Activated CD8-positive, alpha-beta memory T cell treated with anti-CD3 and anti-CD28 coated beads for 1 hour (primary cell): ENCODE measurements at places on chromosomes 7 and 10.

- no peak for DNase-seq
Measured at GRCh38 chr7:123440101-123440548, 94.3 kb downstream of the IQUB start.

DNA sequence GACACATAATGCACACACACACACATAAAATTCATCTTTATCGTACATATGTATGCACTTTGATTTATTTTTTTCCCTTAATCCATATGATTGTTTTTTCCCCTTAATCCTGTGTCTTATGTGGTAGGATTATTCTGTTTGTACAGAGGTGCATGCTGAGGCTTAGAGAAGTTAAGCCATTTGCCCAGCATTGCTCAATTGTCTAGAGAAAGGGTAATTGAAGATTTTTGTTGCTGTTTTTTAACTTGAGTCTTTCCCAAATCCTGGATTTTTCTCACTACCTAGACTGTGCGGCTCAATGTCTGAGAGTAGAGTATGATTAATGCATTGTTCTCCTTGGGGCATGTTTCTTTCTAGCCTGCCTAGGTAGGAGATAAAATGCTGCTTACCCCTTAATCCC is 35.0 kb downstream of the WBP1L start:
- no peak for DNase-seq

DNA sequence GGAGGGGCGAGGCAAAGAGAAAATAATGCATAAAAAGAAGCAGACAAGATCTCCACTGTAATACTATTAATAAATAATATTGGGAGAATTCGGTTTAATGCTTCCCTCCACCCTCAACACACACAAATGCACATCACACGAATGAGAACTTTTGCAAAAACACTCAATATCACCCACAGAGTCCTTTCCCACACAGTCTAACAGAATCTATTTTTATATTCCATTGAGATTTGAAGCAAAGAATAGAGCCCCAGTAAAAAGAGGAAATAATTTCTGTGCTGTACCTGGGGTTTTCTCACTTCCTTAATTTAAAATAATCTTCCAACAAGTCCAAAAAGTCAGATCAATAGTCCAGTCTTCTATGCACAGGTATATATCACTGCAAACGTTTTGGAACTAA is 17.0 kb downstream of the PIK3AP1 start:
- DNase-seq = no peak

DNA sequence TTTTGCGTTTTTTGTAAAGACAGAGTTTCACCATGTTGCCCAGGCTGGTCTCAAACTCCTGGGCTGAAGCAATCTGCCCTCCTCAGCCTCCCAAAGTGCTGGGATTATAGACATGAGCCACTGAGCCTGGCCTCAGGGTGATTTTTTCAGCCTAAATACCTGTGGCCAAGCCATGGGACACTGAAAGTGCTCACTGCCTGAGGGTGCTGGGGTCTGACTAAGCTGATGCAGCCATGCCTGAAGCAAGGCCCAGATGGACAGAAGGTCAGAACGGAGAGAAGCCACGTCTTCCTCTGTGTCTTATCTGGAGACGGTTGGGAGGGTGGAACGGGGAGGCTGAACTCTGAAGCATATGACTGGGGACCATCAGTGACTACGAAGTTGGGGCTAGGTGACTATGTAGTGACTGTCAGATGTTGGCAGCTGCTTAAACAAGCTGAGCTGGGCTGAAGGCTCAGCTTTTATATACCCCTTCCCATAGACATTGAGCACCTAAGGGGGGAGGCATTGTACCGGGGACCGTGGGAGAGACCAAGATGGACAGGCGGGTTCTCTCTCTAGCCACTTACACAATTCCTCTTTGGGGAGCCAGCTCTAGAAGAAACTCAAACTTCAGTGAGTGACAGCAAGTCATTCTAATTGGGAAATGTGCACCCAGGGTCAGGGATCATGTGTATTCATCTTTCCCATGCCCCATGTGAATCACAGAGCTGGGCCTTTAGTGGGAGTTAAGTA is 73.3 kb upstream of the HABP2 start:
- no peak for DNase-seq

- no peak for DNase-seq
Measured at GRCh38 chr10:63633677-63634487, 112.7 kb downstream of the REEP3 start.

DNA sequence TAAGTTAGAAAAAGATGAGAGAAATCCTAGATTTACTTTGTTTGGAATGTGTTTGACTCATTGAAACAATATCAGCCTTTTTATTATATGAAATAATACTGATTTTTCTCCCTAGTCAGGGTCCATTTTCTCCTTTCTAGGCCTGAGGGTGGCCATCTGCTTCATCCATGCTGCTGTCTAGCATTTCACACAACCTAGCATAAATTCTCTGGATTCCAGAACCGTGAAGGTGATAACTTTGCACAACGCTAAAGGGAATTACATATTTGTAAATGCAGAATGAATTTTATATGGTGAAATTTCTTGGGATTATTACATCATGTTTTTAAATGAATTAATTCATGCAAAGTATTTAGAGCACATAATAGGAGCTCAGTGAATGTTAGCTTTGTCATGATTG is 505.1 kb downstream of the INHBA start:
- no peak for DNase-seq

DNA sequence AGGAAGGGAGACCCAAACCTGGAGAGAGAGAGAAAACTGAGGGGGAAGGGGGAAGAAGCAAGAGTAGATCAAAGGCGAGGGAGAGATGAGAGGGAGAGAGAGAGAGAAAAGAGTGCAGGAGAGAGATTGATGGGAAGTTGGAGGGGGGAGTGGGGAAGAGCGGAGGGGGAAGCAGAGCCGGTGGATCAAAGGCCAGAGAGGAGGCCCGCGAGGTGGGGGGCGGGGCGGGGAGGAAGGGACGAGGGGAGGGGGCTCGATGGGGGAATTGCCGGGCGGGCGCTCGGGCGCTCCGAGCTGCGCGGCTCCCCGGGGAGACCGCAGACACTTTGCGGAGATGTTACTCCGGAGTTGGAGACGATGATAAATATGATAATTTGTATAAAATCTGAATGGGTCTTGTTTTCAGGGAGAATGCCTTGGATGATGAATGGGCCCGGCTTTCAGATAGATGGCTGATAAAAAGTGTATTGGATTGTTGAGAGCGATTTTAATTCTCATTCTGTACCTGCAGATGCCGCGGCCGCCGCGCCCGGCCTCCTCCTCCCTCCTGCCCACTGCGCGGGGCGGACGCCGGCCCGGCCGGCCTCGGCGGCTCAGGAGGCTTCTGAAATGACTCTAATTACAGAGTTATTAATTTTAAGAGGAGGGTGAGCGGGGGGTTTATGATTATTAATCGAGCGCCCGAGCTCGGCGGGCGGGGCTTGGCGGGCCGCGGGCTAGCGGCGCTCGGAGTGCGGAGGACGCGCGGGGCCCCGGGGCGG is 21.4 kb upstream of the PAX2 start:
- no peak for DNase-seq

- no peak for DNase-seq
Measured at GRCh38 chr10:48470115-48470892, 134.6 kb downstream of the ARHGAP22 start.

GRCh38 chr7:92751902-92752901 is 84.2 kb downstream of the CDK6 start:
- no peak for DNase-seq

- DNase-seq = no peak
Measured at GRCh38 chr7:41696323-41696916, 6.5 kb downstream of the INHBA start.

- no peak for DNase-seq
Measured at GRCh38 chr10:122140461-122140902, 130.6 kb upstream of the BTBD16 start.

GRCh38 chr7:151452680-151453325 is 12.9 kb upstream of the CRYGN start:
- no peak for DNase-seq

DNA sequence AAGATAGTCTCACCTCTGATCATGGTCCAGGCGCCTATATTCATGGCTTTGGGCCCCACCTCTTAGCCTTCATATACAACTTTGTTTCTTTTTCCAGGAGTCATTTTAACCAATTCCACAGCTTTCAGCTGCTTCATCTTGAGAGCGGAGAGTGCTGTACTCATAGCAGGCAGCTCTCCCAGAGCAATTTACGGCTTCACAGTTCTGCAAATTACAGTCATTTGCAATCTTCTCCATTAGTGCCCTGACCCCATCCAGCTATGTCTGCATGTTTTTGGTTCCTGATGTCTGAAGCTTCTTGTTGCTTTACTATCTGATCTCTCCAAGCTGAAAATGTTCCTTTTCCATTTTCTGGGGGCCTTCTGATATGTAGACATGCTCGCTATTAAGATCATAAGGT is 18.0 kb upstream of the MEST start:
- no peak for DNase-seq

DNA sequence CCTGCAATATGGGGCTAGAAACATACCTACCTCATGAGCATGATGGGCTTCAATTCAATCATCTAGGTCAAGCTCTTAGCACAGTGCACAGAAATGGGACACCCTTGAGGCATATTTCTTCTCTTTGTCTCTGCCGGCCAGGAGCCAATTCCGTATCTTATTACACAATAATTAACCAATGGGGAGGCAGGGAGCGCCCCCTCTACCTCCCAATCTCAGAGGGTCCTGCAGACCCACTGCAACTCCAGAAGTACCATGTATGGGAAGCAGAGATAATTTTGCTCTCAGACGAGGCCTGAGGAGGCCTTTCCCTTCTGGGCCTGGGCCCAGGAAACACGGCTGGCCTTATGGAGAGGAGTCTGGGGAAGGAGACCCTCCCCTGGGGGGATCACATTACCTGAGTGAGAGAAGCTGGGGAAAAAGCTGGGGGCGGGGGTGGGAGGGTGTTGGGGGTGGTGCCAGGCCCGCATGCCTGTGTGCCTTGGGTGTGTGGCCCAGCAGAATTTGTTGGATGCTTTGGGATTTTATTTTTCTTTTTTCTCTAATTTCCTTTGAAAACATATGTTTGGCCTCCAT is 155.5 kb downstream of the UBE2H start:
- DNase-seq = no peak

- DNase-seq = no peak
Measured at GRCh38 chr7:43014406-43014805, 82.2 kb downstream of the MRPL32 start.

GRCh38 chr7:151784853-151785680 is 91.8 kb downstream of the PRKAG2 start:
- no peak for DNase-seq

DNA sequence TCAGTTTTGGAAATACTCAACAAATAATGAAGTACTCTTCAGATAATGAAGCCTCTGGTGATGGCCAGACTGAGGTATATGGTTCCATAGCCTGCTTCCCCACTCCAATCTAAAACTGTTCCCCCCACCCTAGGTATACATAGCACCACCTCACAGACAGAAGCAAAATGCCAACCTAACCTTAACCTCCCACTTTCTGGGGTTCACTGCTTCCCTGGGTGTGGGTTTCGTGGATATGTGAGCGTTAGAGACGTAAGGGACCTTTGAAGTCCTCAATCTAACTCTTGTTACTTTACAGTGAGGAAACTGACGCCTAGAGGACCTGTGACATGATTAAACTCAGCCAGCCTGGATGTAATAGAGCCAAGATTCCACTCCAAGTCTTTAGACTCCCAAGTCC is 1.4 kb downstream of the RHBDD2 start:
- no peak for DNase-seq

DNA sequence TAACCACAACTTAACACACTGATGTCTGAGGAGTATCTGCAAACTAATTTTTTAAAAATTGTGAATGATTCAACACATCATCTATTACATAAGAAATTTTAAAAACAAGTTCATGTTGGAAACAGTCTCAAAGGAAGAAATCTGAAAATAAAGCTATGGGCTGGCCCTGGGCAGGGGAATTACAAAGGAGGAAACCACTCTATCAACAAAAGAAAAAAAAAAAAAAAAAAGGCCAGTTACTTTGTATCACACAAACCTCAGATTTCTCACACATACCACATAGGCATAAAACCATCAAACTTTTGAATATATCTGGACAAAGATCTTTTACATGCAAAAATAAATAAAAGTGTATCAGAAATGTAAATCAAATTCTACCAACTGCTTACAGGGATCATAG is 20.8 kb downstream of the TIAL1 start:
- DNase-seq = no peak

DNA sequence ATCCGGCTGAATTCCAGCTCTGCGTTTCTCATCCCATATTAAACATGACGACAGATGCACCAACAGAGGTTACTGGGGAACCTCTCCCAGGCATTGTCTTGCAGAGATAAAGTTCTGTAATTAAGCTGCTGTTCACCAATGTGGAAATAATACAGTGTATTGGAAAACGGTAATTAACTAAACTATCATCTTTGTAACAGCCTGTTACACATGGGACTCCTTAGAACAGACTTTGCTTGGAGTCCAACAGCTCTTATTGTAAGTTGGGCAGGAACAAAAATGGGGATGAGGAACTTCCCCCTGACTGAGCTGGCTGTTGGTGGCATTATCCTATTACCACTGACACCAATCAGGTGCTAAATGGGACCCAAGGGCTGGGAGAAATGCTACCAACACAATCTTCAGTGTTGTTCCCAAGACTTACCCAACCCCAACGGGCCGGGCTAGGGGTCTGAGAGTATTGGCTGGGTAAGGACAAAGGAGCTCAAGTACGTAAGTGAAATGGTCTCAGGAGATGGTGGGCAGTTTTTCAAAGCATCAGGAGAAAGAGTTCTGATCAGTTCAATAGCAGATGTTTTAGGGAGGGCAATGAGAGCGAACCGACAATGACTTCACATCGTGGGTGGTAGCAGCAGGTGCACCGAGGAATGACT is 759.4 kb downstream of the GRID1 start:
- DNase-seq = no peak

GRCh38 chr10:34185998-34186397 is 629.1 kb downstream of the PARD3 start:
- DNase-seq = no peak

GRCh38 chr7:12731214-12731656 is 43.8 kb downstream of the ARL4A start:
- no peak for DNase-seq

- DNase-seq = no peak
Measured at GRCh38 chr10:30556189-30556588, 73.4 kb downstream of the LYZL2 start.

DNA sequence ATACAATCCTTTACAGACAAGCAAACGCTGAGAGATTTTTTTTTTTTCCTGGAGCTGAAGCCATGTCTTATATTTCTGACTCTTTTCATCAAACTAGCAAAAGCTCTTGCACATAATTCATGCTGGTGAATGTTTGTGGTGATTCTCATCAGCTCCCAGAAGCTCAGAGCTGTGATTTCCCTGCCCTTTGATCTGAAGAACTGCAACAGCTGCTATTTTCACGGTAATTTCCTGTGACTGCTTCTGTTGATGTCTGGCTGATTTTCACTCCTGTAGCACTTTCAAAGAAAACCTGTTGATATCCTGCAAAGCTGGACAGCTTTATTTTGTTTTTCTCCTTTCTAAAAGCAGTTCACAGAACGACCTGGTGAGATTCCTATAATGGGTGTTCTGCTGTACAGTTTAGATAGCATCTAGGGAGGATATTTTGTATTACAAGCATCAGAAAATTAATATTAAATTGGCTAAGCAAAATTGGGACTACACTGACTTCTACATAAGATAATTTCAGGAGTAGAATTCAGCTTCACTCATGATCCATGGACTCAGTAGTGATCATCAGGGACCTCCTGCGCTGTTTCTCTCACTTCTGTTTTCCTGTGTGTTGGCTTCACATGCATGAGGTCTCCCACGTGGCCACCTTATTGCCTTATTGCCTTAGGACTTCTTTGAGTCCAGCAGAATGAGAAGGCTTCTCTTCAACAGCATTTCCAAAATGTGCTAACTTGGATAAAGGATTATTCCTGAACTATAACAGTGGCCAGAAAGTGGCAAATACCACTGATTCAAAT is 1111.6 kb upstream of the SORCS1 start:
- no peak for DNase-seq

- no peak for DNase-seq
Measured at GRCh38 chr7:132609906-132610520, 33.7 kb upstream of the PLXNA4 start.

- no peak for DNase-seq
Measured at GRCh38 chr10:8112230-8112905, 57.9 kb downstream of the GATA3 start.
